ENCODE measurements at places on chromosomes 1 and 21. TPM values are rescaled to one million over a fixed set of nuclear protein-coding genes. Genes with fewer than 3 reads are reported as not detected.

GRCh38 chr1:59453297-59453968, 156.5 kb downstream of the FGGY start:
- no peaks in the 10 kb centered on the region for H3K36me3 ChIP-seq
- DNase-seq, result no peak
- H3K27ac ChIP-seq, result no peak overlapping the region
- no peaks in the 10 kb centered on the region for H3K27me3 ChIP-seq

DNA sequence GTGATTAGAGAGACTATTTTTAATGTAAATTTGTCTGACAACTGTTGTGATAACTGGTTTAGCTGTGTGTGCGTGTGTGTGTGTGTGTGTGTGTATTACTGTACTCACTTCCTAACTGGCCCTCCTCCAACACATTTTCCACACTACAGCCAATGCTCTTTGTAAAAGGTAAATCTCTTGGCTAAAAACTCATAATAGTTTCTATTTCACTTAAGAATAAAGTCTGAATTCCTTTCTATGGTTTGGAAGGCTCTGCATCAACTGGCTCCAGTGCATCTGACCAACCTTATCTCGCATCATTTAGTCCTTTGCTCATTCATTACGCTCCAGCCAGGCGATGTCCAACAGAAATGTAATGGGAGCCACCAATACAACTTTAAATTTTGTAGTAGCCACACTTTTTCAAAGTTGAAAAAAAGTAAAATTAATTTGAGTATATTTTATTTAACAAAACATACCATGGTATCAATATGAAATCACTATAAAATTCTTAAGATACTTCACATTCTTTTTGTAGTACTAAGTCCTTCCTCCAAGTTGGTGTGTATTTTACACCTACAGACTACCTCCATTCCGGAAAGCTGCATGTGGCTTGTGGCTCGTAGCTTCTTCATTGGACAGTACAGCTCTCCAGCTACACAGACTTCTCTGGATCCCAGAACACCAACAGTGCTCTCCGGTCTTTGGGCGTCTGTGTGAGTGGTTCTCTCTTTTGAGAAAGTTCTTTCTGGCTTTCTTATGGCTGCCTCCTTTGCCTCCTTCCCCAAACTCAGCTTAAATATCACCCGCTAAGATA, 68.9 kb downstream of the NRIP1 start:
- DNase-seq, result no peak
- H3K4me3 ChIP-seq, result no peak overlapping the region
- H3K4me1 ChIP-seq, result no peaks in the 10 kb centered on the region
- no peaks in the 10 kb centered on the region for H3K36me3 ChIP-seq
- no peaks in the 10 kb centered on the region for H3K27me3 ChIP-seq

GRCh38 chr1:36034692-36035091, 49.2 kb upstream of the TEKT2 start:
- peaks cover 11% of the 10 kb centered on the region for H3K36me3 ChIP-seq
- no peak overlapping the region for H3K27ac ChIP-seq
- DNase-seq, result no peak
- no peaks in the 10 kb centered on the region for H3K4me1 ChIP-seq

- H3K27ac ChIP-seq, result peak overlapping the region; percentile 94
- H3K27me3 ChIP-seq, result no peaks in the 10 kb centered on the region
- DNase-seq, result no peak
- peaks cover 20% of the 10 kb centered on the region for H3K4me1 ChIP-seq
- H3K4me3 ChIP-seq, result peak overlapping the region; percentile 93
These were observed 4.6 kb downstream of the ID3 start for GRCh38 chr1:23554481-23555269.

DNA sequence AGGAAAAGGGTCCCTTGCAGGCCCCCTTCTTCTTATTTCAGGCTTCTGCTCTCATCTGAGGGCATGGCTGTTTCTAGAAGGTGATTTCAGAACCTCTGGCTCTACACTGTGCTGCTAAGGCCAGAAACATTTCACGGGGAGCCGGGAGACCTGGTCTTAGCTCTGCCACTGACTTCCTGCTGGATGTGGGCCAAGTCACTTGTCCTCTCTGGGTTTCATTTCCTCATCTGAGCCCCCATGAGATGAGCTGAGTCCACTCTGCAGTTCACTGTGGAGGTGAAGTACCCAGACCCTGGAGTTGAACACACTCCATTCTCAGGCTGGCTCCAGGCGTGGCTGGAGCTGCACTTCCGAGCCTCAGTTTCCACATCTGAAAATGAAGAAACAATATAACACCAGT, 2.1 kb downstream of the PADI1 start:
- no peaks in the 10 kb centered on the region for H3K27me3 ChIP-seq
- no peak for DNase-seq
- no peak overlapping the region for H3K27ac ChIP-seq
- H3K36me3 ChIP-seq, result no peaks in the 10 kb centered on the region
- H3K4me3 ChIP-seq, result no peak overlapping the region

GRCh38 chr1:2412773-2413494, 570 bp upstream of the PEX10 start:
- peak overlapping the region; percentile 98 for H3K4me3 ChIP-seq
- peaks cover 28% of the 10 kb centered on the region for H3K4me1 ChIP-seq
- no peak for DNase-seq
- peak overlapping the region; percentile 67 for H3K27ac ChIP-seq
- peaks cover 7% of the 10 kb centered on the region for H3K36me3 ChIP-seq

- no peak for DNase-seq
- H3K4me3 ChIP-seq, result no peak overlapping the region
- no peaks in the 10 kb centered on the region for H3K27me3 ChIP-seq
- no peaks in the 10 kb centered on the region for H3K36me3 ChIP-seq
- peaks cover 17% of the 10 kb centered on the region for H3K4me1 ChIP-seq
- no peak overlapping the region for H3K27ac ChIP-seq
These were observed 3.6 kb downstream of the PSEN2 start for GRCh38 chr1:226873771-226874578.

- H3K27me3 ChIP-seq, result no peaks in the 10 kb centered on the region
- no peak overlapping the region for H3K4me3 ChIP-seq
- H3K36me3 ChIP-seq, result no peaks in the 10 kb centered on the region
- DNase-seq, result no peak
These were observed 36.6 kb downstream of the XCL1 start for GRCh38 chr1:168613038-168613451.

- no peaks in the 10 kb centered on the region for H3K36me3 ChIP-seq
- H3K4me3 ChIP-seq, result no peak overlapping the region
- H3K4me1 ChIP-seq, result no peaks in the 10 kb centered on the region
- no peaks in the 10 kb centered on the region for H3K27me3 ChIP-seq
- DNase-seq, result no peak
These were observed 36.9 kb upstream of the ST6GALNAC5 start for GRCh38 chr1:76830373-76830772.

- H3K27me3 ChIP-seq, result no peaks in the 10 kb centered on the region
- H3K27ac ChIP-seq, result peak within 1 kb of the TSS; percentile 85
- peak; percentile 90 for DNase-seq
- H3K4me3 ChIP-seq, result peak within 1 kb of the TSS; percentile 84
- H3K4me1 ChIP-seq, result peaks cover 28% of the 10 kb centered on the region
These were observed at the start of the genes BLZF1 and NME7 for GRCh38 chr1:169367686-169368405. Gene BLZF1, plus strand, starts transcription at chr1:169368195. Its CDS starts 1,328 bp downstream, at chr1:169369523. Gene NME7, minus strand, starts transcription at chr1:169367797. Its CDS starts 87 bp downstream, at chr1:169367710.

- H3K4me3 ChIP-seq, result no peak overlapping the region
- H3K36me3 ChIP-seq, result peaks cover 3% of the 10 kb centered on the region
- peaks cover 76% of the 10 kb centered on the region for H3K4me1 ChIP-seq
- no peak for DNase-seq
- H3K27ac ChIP-seq, result peak overlapping the region; percentile 84
- no peaks in the 10 kb centered on the region for H3K27me3 ChIP-seq
These were observed 2.0 kb upstream of the GJA5 start for GRCh38 chr1:147762233-147763024.

- H3K36me3 ChIP-seq, result no peaks in the 10 kb centered on the region
- no peak for DNase-seq
- no peaks in the 10 kb centered on the region for H3K27me3 ChIP-seq
- no peak overlapping the region for H3K27ac ChIP-seq
- H3K4me3 ChIP-seq, result no peak overlapping the region
These were observed 104.6 kb downstream of the KCND3 start for GRCh38 chr1:111884772-111885443.

DNA sequence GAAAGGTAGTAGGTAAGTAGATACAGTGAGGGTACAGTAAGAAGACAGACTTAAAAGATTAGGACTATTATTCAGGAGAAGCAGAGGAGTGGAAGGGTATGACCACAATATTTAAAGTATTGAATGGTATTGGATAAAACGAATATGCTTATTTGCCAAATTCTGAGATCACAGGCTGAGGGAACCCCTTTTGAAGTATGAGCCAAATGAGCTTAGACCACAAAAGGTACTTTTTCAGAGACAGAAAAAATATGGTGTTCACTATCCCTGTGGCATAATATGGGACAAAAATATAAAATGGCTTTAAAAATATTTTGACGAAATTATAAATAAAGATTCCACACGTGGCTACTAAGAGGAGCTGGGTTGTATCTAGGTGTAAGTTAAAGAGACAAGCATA, 880 bp upstream of the MTF2 start:
- no peak for DNase-seq
- H3K4me3 ChIP-seq, result peak overlapping the region; percentile 98
- H3K27me3 ChIP-seq, result no peaks in the 10 kb centered on the region
- H3K36me3 ChIP-seq, result no peaks in the 10 kb centered on the region

GRCh38 chr1:155691992-155692528, 3.2 kb downstream of the DAP3 start:
- H3K27me3 ChIP-seq, result no peaks in the 10 kb centered on the region
- no peak overlapping the region for H3K4me3 ChIP-seq
- DNase-seq, result no peak
- no peak overlapping the region for H3K27ac ChIP-seq
- peaks cover 15% of the 10 kb centered on the region for H3K4me1 ChIP-seq

- no peak for DNase-seq
- H3K27me3 ChIP-seq, result no peaks in the 10 kb centered on the region
- no peaks in the 10 kb centered on the region for H3K36me3 ChIP-seq
- H3K4me1 ChIP-seq, result no peaks in the 10 kb centered on the region
- no peak overlapping the region for H3K27ac ChIP-seq
These were observed 10.2 kb upstream of the NKAIN1 start for GRCh38 chr1:31249854-31250253.

- H3K27me3 ChIP-seq, result no peaks in the 10 kb centered on the region
- H3K4me3 ChIP-seq, result no peak overlapping the region
- DNase-seq, result no peak
- no peaks in the 10 kb centered on the region for H3K4me1 ChIP-seq
- no peaks in the 10 kb centered on the region for H3K36me3 ChIP-seq
These were observed 79.7 kb downstream of the FAF1 start for GRCh38 chr1:50880373-50880772.

DNA sequence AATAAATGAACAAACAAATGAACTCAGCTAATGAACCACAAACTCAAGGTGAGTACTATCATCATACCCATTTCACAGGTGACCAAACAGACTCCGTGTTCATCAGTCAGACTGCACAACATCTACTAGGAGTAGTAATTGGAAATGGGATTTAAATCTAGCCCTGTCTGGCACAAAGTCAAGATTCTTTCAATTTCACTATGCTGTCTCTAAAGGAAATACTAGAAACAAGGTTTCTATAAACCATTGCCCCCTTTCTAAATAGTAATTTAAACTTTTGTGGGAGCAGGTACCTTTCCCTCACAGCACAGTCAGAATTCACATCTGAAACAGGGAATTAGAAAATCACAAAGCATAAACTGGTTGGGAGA, 160.3 kb downstream of the TGFBR3 start:
- no peak for DNase-seq
- H3K36me3 ChIP-seq, result no peaks in the 10 kb centered on the region
- H3K27me3 ChIP-seq, result no peaks in the 10 kb centered on the region
- peak overlapping the region; percentile 23 for H3K4me3 ChIP-seq
- peaks cover 25% of the 10 kb centered on the region for H3K4me1 ChIP-seq
- peak overlapping the region; percentile 81 for H3K27ac ChIP-seq

- H3K4me1 ChIP-seq, result peaks cover 37% of the 10 kb centered on the region
- H3K27me3 ChIP-seq, result no peaks in the 10 kb centered on the region
- peak overlapping the region; percentile 45 for H3K4me3 ChIP-seq
These were observed 3.8 kb downstream of the ZNF672 start for GRCh38 chr1:248841702-248842395.

- no peak overlapping the region for H3K27ac ChIP-seq
- no peaks in the 10 kb centered on the region for H3K4me1 ChIP-seq
- no peak overlapping the region for H3K4me3 ChIP-seq
- H3K36me3 ChIP-seq, result no peaks in the 10 kb centered on the region
- no peak for DNase-seq
- no peaks in the 10 kb centered on the region for H3K27me3 ChIP-seq
These were observed 311.9 kb downstream of the PCP4 start for GRCh38 chr21:40179166-40179565.

DNA sequence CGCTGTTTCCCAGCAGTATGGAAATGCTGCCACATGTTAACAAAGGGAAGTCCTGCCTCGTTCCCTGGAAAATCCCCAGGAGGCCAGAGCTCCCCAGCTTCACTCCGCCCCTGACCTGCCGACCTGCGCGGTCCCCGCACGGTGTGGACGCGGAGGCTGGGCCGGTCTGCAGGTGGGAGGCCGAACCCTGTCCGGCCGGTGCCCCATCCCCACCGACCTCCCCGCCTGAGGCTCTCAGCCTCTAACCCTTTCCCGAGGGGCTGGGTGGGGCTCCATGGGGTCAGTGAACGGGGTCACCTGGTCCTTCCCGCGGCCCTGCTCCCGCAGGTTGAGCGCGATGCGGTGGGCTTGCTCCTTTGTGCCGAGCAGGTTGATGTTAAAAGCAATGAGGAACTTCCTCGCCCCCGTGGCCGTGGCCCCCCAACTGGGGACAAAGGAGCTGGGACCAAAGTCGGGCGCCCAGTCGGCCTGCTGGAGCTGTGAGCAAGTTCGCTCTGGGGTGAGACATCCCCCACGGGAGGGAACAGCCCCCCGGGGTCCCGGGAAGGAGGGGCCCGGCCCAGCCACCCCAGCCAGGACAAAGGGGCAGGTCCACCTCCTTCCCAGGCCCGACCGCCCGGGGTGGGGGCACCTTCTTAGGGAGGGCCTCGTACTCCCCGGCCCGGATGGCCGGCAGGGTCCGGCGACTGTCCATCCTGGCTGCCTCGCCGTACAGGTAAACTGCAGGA, 4.0 kb downstream of the FTCD start:
- no peaks in the 10 kb centered on the region for H3K36me3 ChIP-seq
- no peaks in the 10 kb centered on the region for H3K4me1 ChIP-seq
- H3K27ac ChIP-seq, result no peak overlapping the region
- no peaks in the 10 kb centered on the region for H3K27me3 ChIP-seq
- H3K4me3 ChIP-seq, result no peak overlapping the region

GRCh38 chr1:14270821-14271220, 327.7 kb upstream of the KAZN start:
- no peak for DNase-seq
- H3K36me3 ChIP-seq, result no peaks in the 10 kb centered on the region
- no peak overlapping the region for H3K4me3 ChIP-seq
- no peak overlapping the region for H3K27ac ChIP-seq
- H3K27me3 ChIP-seq, result no peaks in the 10 kb centered on the region

NR5A2 gene
- total RNA-seq, result 2.7 TPM

CCDC30 gene
- total RNA-seq, result 3.0 TPM

E2F2 gene
- 0.35 TPM for total RNA-seq

RAVER2 gene
- 18.3 TPM for total RNA-seq

PLEKHN1 gene
- total RNA-seq, result not detected

LENEP gene
- not detected for total RNA-seq

GBP6 gene
- 0.27 TPM for total RNA-seq

PLD5 gene
- 23.9 TPM for total RNA-seq

SIK1 gene
- total RNA-seq, result 6.3 TPM

GPR61 gene
- total RNA-seq, result not detected

IGSF5 gene
- total RNA-seq, result not detected

SPATA45 gene
- not detected for total RNA-seq

KRTAP19-1 gene
- total RNA-seq, result not detected

WNT3A gene
- not detected for total RNA-seq

OR2T35 gene
- not detected for total RNA-seq

FAM78B gene
- 0.81 TPM for total RNA-seq

CSRP1 gene
- 3,060 TPM for total RNA-seq

Data from thoracic aorta (tissue), 2 donors.